ENCODE measurements at places on chromosomes 13 and 19.

DNA sequence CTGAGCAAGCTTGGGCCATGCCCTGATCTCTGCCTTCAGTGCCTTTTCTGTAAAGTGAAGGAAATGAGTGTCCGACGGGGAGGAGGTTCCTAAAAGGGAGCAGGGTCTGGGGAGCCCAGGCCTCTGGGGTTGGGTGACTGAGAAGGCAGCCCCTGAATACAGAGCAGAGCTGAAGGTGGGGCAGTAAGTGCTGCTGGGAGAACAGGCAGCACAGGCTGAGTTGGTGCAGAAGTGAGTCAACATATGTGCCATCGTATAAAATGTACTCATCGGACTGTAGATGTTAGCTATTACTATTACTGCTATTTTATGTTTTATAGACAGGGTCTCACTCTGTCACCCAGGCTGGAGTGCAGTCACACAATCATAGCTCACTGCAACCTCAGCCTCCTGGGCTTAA lies 1.0 kb upstream of the HAMP start:
- no peak for DNase-seq

DNA sequence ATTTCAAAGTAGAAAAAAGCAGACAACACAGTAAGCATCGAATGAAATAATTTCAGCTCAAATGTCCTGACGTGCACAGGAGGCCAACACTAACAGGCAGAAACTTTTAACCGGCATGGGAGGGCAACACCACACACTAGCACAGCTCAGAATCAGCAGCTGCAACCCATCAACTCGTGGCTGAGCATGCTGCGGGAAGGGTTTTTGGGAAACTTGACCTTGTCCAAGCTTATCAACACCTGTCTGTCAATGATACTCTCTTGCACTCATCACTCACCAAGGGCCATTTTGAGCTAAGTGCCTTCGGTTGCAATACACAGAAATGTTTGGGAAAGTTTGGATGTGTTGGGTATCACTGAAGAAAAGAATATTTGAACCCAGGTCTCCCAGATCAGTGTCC lies 483.7 kb downstream of the TSHZ3 start:
- DNase-seq, result no peak

GRCh38 chr19:17125062-17125727 lies 49.6 kb downstream of the MYO9B start:
- DNase-seq, result no peak

DNA sequence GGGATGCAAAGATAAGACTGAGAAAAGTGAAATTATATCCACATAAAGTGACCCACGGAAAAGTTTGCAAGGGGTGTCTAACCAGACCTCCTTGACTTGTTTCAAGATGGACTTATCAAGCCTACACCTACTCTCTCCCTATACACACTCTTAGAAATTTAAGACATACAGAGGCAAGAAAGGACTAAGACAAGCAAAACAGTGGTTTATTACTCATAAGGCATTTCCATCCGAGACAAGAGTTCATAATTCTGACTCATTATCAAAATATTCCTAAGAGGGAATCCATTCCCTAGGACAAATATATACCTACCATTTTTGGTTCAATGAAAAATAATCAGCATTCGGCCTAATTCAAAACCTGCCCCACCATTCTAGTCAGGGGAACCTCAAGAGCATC lies 232.6 kb upstream of the GPC6 start:
- DNase-seq, result no peak

DNA sequence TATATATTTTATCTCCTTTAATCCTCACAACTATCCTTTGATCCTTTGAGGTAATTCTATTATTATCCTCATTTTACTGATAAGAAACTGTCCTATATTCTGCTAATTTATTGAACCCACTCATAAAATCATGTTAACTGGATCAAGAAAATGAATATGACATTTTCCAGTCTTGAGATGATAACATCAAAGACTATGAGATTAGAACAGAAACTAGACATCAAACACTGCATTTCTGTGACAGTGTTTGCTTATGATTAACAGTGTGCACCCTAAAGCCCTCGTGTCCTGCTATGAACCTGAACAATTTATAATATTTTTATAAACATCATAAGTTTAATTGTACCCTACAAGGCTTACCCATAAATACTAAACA lies 96.3 kb downstream of the TBC1D4 start:
- no peak for DNase-seq

DNA sequence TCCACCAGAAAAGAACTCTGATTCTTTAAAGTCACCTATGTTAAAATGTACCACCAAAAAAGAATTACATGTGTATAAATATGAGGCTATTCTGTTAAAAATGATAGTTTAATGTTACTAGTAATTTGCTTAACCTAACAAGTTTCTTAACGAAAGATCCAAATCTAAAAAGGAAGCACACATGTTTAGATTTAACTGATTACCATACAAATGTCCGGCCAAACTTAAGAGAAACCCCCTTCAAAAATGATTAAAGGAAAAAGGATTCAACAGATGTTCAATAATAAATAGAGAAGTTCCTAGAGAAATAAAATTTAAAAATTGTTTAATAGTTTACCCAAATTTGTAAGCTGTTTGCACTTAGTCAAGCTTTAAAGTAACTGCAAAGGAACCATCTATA lies 5.0 kb upstream of the ZNF69 start:
- no peak for DNase-seq

GRCh38 chr13:74067818-74068217 lies 66.4 kb downstream of the KLF12 start:
- no peak for DNase-seq

DNA sequence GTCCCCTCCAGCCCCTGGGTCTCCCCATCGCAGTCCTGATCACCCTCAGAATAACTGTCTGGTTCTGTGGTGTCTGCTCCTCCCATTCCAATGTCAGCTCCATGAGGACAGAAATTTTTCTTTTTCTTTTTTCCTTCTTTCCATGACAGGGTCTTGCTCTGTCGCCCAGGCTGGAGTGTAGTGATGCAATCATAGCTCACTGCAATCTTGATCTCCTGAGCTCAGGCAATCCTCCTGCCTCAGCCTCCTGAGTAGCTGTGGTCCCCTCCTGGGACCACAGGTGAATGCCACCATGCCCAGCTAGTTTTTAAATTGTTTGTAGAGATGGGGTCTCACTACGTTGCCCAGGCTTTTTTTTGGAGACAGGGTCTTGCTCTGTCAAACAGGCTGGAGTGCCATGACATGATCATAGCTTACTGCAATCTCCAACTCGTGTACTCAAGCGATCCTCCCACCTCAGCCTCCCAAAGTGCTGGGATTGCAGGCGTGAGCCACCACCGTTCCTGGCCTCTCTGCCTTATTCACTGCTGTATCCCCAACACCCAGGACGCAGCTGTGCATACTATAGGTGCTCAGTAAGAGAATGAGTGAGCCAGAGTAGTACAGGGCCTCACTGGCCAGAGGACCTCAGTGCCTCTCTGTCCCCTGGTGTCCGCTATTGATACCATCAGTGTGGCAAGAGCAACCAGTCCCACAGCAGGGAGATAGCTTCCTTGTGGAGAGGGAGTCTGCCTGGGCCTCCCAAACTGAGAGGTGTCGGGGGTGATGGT lies 5.2 kb upstream of the DOCK6 start:
- DNase-seq, result no peak

DNA sequence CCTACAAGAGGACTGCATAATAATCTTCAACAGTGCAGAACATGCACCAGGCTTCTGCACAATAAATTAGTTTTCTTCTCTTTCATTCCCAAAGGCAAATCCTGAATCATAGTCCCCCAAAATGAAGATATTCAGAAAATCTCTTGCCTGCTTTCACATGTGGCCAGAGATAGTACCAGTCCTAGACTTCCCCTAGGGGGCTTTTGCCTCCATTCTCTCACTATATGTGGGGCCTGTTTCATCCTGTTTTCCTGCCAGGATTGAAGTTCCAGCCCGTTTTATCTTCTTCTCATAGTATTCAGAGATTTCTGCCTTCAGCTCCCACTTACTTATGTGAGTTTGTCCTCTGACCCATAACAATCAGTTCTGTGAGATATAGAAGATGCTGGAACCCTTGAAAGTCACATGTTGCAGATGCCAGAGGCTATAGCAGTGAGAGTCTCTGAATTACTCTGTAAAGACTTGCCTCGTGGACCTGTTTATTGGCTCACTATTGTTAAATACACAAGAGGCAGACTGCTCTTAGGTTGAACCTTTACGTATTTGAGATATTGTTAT lies 421.9 kb upstream of the PCDH9 start:
- no peak for DNase-seq

DNA sequence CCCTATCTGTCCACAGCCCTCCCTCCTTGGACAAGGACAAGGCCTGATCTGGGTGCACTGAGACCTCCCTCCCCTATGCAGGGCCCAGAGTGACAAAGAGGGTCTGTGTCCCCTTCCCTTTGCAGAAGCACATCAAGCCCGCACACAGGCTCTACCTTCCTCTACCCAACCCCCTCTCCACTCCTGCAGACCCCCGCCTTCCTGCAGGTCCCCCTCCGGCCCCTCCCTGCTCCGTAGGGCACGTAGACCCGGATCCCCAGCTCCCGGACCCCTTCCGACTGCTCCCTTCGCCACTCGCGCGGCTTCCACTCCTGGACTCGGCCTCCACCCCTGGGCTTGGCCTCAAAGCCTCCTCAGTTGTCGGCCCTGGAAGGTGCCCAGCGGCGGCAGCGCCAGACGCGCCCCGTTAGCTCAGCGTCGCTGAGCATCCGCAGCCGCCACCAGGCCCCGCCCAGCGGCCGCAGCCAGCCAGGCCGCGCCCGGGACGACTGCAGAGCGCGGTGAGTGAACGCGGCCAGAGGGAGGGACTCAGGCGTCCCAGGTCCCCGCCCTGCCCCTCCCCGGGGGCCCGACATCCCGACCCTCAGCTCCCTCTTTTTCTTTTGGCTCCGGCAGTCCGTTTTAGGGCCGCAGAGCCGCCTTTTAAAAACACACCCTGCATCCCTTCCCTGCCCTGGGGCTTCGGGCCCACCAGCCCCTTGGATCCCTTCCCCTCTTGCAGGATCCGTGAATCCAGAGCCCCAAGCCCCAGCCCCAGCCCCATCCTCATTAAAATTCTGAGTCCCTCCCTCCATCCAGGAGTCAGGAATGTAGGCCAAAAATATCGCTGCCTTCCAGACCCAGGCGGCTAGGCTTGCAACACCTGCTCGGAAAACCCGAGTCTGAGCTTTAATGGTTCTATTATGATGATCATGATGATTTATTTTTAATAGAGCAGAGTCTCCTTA lies 1.5 kb upstream of the MYADM start:
- DNase-seq, result peak; percentile 32

DNA sequence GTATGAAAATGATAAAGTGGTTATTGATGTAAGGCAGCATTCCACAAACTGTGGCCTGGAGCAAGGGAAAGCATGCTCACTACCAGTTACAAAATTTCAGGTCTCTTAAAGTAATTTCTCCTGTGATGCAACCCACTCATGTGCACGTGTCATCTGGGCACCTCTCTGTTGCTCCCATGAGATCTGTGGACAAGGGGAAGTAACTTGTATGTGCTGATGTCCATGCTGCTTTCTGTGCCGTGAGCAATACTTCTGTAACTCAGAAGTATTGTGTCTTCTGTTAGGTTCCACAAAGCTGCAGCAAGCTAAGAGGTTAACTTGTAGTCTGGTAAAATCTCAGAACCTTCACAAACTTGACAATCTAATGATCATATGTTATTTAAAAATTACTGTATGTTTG lies 930.0 kb upstream of the SLITRK6 start:
- no peak for DNase-seq

DNA sequence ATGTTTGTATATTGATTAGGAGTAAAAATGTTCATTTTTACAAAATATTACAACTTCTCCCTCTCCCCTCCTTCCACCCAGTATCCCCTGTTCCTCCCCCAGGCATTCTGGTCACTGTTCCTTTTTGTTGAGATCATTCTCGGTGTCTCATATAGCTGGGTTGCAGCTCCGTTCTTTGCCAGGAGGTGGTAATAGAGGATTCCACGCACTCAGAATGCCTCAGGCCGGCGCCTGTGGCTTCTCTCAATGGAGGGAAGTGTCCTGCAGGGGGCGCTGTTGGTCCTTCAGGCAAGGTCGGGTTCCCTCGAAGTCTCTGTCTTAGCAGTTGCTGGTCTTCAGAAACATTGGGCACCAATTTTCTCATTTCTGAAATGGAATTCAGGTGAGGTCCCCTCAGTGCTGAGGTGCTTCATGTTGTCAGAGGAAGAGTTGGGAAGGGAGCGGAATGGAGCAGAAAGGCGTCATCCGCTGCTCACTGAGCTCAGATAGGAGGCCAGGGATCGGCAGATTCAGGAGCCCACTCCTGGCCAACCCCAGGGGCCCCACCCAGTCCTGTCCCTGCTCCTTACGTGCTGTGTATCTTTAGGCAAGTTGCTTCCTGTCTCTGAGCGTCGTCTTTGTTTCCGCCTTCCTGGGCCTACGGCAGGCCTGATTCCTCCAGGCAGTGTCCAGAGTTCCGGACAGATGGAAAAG lies 10.3 kb upstream of the GARIN5A start:
- no peak for DNase-seq

DNA sequence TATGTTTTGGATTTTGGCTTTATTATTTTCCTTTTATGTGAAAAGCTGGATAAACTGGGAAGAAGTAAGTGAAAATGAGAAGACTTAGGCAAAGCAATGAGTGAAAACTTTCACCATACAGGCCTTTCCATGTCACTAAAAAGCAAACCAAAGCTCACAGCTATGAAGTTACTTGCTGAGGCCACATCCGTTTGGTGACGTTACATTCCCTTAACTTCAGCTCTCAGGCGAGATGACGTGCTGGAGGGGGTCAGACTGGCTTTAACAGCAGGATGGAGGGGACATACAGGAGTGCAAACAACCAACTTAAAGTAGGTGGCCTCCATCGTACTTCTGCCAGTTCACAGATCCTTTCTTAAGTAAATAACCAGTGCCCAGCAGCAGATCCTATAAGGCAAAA lies 522.3 kb downstream of the MYO16 start:
- no peak for DNase-seq

DNA sequence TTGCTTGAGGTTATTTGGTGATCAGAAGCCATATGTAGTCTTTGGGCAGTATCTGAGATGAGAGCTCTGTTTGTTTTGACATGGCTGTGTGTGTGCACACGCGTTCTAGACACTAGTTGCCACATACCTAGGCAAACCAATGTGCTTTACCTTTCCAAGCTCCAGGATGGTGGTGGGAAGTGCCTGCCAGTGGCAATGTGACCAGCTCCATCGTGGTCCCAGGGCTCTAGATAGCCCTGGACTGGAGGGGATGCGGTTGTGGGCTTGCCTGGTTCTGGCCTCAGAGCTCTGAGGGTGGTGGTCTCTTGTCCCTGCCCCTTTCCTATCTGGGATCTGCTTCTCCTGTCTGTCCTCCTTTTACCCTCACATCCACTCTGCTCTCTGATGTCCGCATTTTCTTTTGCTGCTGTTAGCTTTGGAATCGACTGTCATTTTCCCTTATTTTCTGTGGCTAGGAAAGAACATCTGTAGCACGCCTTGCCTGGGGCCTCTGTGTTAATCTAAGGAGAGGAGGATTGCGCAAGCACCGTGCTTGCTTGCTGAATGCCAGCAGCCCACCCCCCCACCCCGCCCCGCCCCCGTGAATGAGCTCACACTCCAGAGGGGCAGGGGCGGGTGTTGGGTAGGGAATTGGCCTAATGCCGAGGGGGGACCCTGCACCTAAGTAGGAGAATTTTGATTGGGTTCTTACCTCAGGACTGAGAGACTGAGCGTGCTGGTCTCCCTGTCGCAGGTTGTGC lies 89.5 kb downstream of the ARHGEF7 start:
- DNase-seq, result no peak
